ENCODE measurements at places on chromosomes 3 and 15.

- no peak for DNase-seq
Observed at GRCh38 chr3:183214277-183214612, 38.8 kb upstream of the B3GNT5 start.

DNA sequence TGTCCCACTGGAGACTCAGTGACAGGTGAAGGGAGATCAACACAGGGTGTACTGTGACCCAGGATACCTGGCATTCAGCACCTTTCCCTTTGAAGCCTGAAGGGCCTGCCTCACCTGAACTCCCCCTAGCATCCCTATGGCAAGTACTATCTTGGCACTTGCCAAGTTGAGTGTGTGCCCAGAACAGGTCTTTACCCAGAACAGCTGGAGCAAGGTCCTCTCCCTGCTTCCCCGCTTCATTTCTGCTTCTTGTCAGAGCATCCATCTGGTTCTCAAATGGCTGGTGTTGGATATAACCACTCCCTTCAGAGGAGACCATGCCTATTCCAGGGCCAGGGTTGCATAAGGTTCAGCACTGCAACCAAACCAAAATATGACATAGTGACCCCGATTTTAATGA is 73.0 kb downstream of the FAM43A start:
- no peak for DNase-seq

DNA sequence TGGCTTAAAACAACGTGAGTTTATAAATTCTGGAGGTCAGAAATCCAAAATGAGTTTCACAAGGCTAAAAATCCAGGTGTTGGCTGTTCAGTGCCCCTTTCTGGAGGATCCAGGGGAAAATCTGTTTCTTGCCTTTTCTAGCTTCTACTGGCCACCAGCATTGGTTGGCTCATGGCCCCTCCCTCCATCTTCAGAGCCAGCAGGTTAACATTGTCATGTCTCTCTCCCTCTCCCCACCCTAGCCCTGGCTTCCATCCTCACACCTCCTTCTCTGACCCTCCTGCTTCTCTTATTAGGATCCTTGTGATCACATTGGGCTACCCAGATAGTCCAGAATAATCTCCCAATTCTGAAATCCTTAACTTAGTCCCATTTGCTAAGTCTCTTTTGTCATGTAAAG is 32.9 kb upstream of the MGLL start:
- no peak for DNase-seq

- peak; percentile 63 for DNase-seq
Observed at GRCh38 chr3:196528639-196529233, 13.6 kb upstream of the SMCO1 start.

GRCh38 chr15:48865370-48866079 is 12.4 kb upstream of the EID1 start:
- DNase-seq = no peak

GRCh38 chr3:11035757-11036505 is 43.4 kb downstream of the SLC6A1 start:
- no peak for DNase-seq

- DNase-seq = no peak
Observed at GRCh38 chr15:29799859-29800258, 22.4 kb downstream of the TJP1 start.

- DNase-seq = no peak
Observed at GRCh38 chr3:194208709-194209108, 72.8 kb downstream of the HES1 start.

DNA sequence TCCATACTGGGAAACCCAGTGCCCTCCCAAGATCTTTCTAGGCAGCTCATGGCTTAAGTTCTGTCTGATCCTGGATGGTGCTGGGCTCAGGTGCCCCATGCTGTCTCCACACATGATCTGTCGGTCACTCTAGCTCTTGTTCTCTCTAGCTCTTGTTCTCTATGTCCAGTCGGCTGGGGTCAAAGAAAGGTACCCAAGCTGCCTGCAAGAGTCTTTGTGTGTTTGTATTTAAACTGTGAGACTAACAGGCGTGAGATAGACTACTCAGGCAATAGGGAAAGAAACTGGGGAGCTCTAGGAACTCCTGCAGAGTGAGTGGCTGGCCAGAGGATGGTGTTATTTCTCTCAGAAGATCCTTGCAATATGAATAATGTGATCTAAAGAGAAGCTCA is 40.2 kb downstream of the GPR156 start:
- DNase-seq = no peak

GRCh38 chr3:171113716-171114115 is 87.2 kb upstream of the SLC2A2 start:
- no peak for DNase-seq

- DNase-seq = no peak
Observed at GRCh38 chr3:169836078-169836941, 23.6 kb upstream of the LRRC34 start.
